NCI-H2107 (cell line): ENCODE measurements at places on chromosomes 12 and 14.

DNA sequence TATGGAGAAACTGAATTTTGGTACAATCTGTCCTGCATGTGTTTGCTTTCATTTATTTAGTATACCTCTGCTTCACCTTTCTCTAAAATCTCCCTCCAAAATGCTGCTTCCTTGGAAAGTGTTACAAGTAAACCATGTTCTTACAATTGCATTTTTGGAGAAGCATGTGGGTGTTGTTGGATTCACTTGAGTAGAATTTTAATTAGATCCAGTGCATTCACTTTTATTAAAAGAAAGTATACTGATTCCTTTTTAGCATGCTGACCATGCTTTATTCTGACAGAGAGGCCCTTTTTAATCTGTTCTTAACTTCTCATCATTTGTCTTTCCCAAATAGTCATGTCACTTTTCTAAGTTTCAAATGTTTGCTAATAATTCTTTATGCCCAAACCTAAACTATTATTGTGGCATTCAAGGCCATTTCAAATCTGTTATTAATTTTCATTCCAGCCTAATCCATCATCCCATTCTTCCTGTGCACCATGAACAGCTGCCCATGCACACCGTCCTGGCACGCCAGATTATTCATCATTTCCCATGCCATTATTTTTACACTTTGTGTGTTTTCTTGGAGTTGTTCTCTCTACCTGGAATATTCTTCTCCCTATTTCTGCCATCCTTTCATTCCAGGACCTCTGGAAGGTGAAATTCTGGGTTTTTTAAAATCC lies 90.7 kb downstream of the METTL25 start:
- no peak for DNase-seq

- DNase-seq: peak; percentile 53
These were observed at the start of gene PRKD1 for GRCh38 chr14:29927376-29928116. Gene PRKD1, minus strand, starts transcription at chr14:29927847.

- DNase-seq: no peak
These were observed 1.3 kb downstream of the SLC38A1 start for GRCh38 chr12:46267575-46267824.

DNA sequence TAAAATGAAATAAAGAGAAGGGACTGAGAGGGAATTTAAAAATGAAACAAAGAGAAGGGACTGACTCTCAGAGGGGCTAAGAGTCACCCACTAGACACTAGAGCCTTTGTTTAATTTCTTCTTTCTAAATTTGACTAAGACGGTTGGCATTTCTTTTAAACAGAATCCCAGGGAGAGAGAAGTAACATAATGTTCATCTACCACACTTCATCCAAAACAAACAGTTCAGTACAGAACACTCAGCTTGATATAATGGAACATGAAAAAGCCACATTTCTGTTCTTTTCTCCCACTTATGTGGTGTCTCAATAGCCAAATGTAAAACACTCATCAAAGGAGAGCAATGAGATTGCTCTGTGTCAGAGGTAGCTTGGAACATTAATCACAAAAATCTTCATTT lies 10.1 kb upstream of the NT5DC3 start:
- DNase-seq: no peak

- DNase-seq: no peak
These were observed 6.0 kb downstream of the HEATR5A start for GRCh38 chr14:31414190-31414833.

GRCh38 chr12:52372216-52373154 lies 5.2 kb upstream of the KRT85 start:
- DNase-seq: peak; percentile 90

DNA sequence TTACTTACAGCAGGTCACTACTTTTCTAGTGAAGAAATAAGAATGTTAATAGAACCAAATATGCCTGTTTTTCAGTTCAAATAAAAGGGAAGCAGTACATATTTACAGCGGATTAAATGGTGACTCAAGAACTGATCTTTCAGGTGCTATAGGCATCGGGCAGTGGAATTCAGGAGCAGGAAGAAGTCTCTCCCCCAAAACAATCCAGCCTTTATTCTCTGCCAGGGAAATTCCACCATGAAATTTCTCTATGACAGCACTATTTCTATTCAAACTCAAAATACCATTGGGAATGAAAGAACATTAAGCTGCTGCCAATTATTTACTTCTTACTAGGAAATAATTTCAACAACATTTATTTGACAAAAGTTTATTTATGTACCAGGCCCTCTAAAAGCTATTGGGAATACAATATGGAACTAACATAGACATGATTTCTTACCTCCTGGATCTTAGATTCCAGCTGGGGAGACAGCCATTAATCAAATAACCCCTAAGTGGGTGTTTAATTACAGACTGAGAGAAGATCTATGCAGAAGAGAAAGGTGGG lies 60.3 kb upstream of the KRR1 start:
- no peak for DNase-seq
